ENCODE measurements at places on chromosomes 4 and X.

DNA sequence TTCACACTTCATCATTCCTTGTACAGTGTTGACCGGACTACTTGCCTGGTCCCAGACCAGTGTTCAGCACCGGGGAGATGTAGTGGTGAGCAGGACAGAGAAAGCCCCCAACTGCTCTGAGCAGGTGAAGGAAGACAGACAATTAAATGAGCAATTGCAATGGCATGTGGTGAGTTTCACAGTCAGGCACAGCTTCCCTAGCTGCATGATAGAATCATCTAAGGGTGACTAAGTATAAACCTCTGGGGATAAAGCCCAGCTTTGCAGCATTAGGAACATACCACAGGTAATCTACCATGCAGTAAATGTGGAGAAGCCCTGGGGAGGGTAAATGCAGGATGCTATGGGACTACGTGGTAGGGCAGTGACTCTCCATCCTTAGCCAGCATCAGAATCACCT is 47.8 kb downstream of the TMA16 start:
- DNase-seq: no peak

DNA sequence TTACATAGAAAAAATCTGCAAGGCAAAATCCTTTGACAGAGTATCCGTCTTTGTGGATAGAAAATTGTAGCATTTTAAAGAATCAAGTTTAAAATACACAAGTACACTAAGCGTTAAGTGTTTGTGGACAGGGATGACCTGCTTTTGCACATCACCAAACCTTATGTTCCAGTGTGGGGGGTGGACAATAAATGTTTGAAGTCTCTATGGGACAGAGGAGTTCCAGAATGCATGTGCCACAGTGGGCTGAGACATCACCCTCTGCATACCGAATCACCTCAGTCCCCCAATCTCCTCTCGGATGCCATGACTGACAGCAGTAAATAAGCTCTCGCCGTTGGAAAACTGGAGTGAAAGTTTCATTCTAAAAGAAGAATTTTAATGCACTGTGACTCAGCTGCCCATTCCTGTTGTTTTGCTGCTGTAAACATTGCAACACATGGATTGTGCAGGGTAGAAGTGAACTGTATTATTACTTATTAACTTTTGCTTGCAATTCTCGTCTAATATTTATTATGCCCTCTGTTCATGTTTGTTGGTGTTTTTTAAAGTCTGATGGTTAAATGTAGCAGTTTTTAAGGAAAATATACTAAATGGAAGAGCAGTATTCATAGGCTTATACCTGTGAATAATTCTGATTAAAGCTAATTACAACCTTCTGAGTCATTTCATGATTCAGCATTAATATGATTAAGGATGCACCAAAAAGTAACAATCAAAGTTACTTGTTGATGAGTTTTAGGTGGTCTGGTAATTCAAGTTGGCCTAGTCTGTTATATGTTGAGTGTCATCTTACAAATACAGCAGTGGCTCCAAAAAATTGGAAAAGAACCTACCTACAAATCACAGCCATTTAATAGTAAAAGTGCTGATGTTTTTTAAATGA is 24.0 kb downstream of the CDKN2AIP start:
- no peak for DNase-seq

GRCh38 chr4:36174570-36174969 is 69.7 kb downstream of the ARAP2 start:
- no peak for DNase-seq

GRCh38 chr4:134610956-134611355 is 409.4 kb upstream of the PABPC4L start:
- DNase-seq: no peak

DNA sequence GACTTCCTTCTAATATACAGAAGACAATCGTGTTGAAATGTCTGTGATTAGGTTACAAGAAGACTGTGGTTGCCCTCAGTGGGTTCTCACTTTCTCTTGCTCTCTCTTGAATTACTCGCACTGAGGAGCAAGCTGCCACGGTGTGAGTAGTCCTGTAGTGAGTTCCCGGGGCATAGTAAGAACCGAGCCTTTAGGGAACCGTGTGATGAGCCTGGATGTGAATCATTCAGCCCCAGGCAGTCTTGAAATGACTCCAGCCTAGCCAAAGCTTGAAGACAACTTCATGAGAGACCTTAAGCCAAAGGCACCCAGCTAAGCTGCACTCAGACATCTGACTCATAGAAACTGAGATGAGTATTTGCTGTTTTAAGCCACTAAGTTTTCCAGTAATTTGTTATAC is 292.7 kb downstream of the SPOCK3 start:
- DNase-seq: no peak

- no peak for DNase-seq
Observed at GRCh38 chr4:176850436-176850835, 57.7 kb upstream of the VEGFC start.

GRCh38 chrX:87338510-87338909 is 179.1 kb upstream of the KLHL4 start:
- DNase-seq: no peak

- DNase-seq: no peak
Observed at GRCh38 chrX:9023293-9023692, 10.6 kb downstream of the FAM9B start.

DNA sequence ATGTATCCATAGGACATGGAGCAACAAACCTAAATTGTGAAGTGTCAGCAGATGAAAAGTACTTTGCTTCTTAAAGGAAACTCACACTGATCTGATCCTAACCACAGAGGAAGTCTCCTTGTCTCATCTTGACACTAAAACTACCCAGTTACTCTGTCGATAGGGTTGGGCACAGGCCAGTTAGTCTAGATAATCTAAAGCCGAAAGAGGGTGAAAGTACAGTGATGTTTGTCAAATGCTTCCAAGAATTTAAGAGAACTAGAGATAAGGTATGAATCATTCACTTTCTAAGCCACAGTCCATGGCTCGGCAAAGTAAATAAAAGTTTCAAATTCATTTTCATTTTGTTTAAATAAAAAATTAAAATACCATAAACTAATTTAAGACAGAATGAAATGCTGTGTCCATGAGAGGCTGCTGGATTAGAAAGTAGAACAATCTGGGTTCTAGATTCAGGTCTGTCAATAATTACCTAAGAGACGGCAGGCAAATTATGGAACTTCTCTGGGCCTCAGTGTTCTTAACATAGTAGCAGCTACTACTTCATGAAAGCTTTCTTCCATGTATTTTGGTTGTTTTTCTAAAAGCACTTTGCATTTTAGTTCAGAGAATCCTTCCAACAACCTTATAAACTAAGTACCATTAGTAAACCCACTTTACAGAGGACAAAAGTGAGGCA is 176.7 kb downstream of the LDB2 start:
- DNase-seq: no peak

DNA sequence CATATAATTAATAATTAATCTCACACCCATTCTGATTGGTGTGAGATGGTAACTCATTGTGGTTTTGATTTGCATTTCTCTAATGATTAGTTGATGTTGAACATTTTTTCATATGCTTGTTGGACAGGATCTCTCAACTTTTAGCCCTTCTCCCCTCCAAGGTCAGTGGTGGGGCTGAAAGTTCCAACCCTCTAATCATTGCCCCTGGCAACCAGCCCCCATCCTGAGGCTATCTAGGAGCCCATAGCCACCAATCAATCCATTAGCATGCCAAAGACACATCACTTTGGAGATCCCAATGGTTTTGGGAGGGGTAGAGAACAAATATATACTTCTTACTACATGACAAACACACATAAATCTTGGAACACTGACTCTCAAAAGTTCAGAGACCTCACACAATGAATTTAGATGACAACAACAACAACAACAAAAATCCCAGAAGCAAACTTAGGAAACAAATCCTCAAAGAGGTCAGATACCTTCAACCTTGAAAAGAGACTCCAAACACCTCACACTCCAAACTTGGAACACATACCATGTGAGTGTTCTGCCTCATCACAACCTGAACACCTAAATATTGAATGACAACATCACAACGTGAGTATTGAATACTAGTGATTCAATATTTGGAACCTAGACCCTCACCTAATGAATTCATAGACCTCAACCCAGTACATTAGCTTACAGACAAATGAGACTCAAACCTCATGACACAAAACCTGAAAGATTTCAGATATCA is 19.0 kb upstream of the PAGE4 start:
- no peak for DNase-seq

DNA sequence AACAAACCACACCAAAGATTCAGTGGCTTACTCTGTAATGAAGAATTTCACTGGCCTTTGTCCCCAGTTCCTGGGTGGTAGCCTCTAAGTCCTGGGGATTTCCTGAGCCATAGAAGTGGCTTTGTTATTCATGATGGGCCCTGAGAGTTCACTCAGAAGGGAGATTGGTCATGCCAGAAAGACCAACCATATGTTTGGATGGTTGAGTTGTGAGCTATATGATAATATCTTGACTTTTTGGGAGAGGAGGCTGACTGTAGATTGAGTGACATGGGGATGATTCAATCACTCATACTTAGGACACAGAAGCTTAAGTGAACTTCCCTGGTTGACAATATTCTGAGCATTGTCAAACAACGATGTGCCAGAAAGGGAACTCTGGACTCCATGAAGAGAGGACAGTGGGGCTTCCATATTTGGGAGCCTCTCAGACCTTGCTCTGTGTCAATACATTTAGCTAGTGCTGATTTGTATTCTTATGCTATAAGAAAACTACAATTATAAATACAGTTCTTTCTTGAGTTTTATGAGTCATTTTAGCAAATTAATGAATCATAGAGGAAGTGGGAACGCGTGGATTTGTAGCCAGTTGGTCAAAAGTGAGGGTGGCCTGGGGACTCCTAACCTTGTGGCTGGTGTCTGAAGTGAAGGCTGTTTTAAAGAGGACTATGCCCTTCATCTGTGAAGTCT is 392.0 kb downstream of the GBA3 start:
- no peak for DNase-seq

DNA sequence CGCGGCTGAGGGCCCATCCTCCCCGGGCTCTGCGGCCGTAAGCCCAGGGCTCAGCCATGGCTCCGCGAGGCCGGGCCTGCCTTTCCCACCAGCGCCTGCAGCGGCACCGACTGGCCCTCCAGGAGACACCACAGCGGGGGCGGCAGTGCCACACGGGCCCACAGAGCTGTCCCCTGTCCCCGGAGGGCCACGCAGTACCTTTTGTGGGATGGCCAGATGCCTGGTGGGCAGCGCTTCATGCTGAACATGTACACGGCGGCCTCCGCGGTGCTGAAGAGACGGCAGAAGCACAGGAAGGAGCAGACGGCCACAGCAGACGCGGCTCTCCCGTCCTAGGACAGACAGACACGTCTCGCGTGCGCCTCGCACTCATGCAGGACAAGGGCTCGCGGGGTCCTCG is 50.4 kb downstream of the GAK start:
- DNase-seq: no peak

- peak; percentile 4 for DNase-seq
Observed at GRCh38 chrX:139559383-139560042, 29.0 kb downstream of the F9 start.

GRCh38 chr4:81607950-81608349 is 136.2 kb upstream of the RASGEF1B start:
- peak; percentile 39 for DNase-seq

DNA sequence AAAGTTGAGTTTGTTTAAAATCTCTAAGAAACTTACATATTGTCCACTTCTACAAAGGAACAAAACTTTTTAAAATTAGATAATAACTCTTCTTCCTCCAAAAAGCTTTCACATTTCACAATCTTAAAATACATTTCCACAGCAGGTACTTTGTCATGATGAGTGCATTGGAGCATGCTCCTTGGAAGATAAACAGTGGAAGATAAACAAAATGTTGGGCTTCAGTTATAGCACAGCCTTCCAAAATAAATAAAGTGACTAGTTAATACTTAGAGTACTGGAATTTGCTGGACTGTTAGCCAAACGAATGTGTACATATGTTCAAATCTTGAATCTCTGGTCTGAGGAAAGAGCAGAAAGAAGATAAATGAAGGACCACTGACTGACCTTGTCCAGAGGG is 54.9 kb upstream of the PDE5A start:
- no peak for DNase-seq

DNA sequence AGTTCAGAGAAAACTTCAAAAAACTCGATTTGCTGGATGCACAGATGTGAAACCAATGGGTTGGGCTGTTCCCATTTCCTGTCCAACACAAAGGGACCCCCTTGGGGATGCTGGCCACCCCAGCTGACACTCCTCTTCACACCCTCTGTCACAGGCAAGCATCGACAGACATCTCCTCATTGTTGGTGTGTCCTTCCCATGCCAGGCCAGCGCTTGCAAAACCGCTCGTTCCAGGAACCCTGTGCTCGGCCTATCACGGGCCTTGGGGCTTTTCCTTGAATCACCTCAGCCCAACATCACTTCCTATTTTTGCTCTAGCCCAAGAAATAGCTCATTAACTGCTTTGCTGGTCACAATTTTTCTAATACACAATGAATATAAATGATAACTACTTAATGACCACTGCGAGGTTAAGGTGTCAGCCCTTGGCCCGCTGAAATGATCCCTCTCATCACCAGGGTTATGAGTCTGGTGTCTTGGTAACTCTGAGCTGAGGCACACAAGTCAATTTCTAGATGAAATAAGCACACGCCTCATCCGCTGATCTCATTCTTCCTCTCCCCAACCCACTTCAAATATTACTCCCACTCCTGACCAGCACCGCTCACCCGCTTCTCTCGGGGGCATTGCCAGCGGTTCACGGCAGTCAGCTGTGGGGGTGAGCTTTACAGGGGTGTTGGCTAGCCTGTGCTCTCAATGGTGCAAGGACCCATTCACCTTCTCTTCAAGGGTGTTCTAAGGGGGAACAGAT is 32.3 kb downstream of the BCOR start:
- no peak for DNase-seq

GRCh38 chr4:144819591-144819990 is 173.6 kb downstream of the HHIP start:
- no peak for DNase-seq

All from CD4-positive, alpha-beta T cell (primary cell).